ENCODE measurements at places on chromosomes 7 and 10.
A peak's percentile ranks its signal among the peaks of the same experiment; 100 is the strongest.

- DNase-seq = no peak
These were observed 461.9 kb upstream of the KLF6 start for GRCh38 chr10:4246881-4247358.

GRCh38 chr7:154578336-154578735 is 424.6 kb downstream of the PAXIP1 start:
- DNase-seq = no peak

GRCh38 chr7:46955531-46955930 is 626.4 kb downstream of the TNS3 start:
- no peak for DNase-seq

DNA sequence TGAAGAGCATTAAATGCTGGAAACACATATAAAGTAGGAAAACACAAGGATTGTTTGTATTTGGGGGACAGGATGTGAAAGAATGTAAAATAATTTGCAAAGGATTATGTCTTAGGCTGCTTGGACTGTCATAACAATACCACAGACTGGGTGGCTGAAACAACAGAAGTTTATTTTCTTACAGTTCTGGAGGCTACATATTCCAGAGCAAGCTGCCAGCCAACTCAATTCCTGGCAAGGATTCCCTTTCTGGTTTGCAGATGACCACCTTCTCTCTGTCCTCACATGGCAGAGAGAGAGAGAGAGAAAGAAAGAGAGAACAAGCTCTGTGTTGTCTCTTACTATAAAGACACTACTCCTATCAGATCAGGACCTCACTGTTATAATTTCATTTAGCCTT is 8.8 kb upstream of the LAMB4 start:
- no peak for DNase-seq

- DNase-seq = no peak
These were observed 3.3 kb downstream of the AVPI1 start for GRCh38 chr10:97683556-97684367.

- DNase-seq = no peak
These were observed 161.5 kb upstream of the PRKCQ start for GRCh38 chr10:6741541-6741941.

- DNase-seq = no peak
These were observed 113.4 kb upstream of the NOBOX start for GRCh38 chr7:144516729-144517525.

GRCh38 chr10:91856637-91857036 is 52.6 kb downstream of the FGFBP3 start:
- DNase-seq = no peak

GRCh38 chr7:130476297-130477150 is 15.4 kb upstream of the MEST start:
- no peak for DNase-seq

DNA sequence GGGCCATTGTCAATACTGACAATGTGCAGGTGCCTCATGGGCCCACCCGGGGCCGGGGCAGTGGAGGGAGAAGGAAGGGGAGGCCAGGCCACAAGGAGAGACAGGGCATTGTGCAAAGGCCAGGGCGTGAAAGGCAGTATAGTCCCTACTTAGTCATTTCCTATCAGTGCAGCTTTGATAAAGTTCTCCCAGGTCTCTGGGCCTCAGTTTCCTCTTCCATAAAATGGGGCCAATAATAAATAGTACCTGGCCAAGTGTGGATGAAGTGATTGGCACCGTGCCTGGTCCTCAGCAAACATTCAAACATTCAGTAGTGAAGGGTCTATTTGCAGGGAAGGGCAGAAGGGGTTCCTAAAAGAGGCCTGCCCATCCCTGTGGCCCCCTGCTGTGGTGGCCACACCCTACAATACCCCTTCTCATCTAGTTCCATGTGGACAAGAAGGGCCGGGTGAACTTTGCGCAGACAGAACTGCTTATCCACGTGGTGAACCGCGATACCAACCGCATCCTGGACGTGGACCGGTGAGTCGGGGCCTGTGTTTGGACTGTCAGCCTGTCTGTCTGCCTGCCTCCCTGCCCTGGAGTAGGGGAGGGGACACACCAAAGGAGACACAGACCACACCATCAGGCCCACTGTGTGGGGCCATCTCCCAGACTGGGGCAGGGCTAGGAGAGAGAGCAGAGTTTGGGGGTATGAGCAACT is 36.9 kb upstream of the VSIR start:
- no peak for DNase-seq

- DNase-seq = no peak
These were observed 43.7 kb downstream of the SVIL start for GRCh38 chr10:29590915-29591650.

DNA sequence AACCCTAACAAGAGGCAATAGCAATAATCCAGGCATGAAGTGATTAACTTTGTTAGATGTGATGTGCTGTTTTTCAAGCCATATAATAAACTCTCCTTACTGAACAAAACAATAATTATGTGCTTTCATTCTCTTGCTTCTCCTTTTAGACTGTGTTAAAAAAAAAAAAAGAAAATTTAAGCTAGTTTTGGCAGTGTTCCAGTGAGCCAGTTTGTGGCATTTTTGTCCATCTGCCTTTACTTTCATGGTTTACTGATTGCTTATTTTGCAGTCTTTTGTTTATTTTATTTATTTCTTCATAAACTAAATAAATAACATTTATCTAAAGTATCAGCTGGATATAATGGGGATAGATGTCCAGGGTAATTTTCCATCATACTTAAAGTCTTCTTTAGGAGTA is 625.3 kb downstream of the CNTNAP2 start:
- no peak for DNase-seq

DNA sequence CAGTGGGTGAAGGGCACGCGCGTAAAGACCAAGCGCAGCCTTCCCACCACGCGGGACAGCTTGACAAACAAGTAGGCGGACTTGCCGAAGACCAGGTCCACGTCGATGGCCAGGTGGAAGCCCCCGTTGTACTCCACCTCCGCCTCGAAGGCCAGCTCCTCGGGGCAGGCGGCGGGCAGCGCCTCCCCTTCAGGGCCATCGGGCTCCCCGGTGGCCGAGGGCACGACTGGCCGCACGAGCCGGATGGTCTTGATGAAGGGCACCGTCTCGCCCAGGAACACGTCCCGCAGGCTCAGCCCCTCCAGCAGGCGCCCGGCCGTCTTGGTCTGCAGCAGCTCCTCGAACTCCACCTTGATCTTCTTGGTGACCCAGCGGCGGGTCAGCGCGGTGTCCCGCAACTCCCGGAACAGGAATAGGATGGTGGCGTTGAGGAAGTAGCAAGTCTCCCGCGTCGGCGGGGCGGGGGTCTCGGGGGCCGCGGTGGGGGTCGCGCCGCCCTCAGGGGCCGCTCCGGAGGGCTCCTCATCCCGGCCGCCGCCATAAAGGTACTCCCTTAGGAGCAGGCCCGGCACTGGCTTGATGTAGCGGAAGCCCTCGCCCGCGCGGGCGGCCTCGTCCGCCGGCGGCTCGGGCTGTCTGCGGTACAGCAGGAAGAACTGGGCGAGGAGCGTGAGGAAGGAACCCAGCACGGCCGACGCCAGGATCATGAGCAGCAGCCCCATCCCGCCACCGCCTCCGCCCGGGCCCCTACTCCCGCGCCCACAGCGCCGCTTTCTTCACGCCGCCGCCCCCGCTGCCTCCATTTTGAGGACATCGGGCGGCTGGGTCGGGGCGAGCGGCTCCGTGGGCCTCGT is 507 bp downstream of the PDZD8 start:
- DNase-seq = peak; percentile 78

DNA sequence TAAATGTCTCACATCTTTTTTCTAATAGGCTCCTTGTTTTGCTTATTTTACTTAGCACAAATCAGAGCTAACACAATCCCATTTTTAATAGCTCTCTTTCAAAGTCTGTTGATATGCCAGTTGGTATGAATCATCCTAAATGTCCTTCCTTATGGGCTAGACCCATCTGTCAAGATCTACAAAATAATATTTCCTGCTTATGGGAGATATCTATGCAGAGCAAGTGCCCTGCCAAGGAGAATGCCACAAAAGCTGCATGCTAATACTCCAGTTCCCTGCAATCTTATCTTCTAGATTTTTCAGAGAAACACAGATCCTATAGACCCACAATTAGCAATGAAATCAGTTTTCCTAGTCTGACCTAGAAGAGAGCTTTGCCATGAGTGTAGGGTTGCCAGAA is 230.8 kb upstream of the NPVF start:
- no peak for DNase-seq

- DNase-seq = no peak
These were observed 10.6 kb downstream of the NACAD start for GRCh38 chr7:45078125-45078681.

DNA sequence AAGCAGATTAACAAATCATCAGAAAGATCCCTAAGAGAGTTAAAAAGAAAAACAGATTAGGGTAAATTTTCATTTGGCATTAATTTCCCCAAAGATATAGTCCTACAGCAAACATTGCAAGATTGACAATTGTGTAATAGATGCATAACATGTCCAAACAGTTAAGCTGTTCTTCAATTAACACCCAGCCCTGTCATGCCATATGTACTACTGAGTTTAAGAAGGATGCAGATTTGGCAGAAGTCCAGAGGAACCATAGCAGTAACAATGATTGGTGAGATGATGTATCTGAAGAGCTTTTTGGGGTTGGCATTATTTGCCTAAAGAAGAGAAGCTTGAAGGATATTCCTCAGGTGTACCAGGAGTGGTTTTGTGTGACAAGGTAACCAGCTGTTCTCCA is 287.6 kb downstream of the LRMDA start:
- no peak for DNase-seq

DNA sequence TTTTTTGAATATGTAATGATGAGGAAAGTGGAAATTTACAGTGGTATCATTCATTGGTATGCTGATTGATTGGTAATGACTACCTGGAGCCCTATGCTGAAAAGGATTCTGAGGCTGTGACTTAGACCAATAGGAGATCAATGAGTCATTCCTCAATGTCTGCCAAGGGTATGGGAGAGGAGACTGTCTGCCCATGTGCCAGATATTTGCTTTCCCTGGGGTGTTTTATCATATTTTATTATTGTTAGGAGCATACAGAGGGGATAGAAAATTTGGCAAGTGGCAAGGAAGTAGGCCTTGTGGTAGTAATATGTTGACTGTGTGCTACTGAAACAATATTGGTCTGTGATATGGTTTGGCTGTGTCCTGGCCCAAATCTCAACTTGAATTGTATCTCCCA is 54.8 kb downstream of the ASAH2B start:
- no peak for DNase-seq

DNA sequence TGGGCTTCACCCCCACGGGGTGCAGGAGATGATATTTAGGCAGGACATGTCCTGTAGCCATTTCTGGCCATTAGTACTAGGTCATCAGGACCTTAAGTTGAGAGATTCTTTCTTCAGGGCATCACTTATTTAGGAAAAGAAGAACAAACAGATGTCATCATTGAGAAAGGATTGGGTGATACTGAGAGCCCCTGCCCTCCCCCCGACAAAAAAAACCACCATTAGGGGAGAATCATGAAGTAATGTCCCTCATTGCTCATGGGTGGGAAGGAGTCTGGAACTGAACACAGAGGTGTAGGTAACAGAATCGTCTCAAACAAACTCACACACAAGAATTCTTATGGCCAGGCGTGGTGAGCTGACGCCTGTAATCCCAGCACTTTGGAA is 6.4 kb upstream of the ORAI2 start:
- DNase-seq = no peak

DNA sequence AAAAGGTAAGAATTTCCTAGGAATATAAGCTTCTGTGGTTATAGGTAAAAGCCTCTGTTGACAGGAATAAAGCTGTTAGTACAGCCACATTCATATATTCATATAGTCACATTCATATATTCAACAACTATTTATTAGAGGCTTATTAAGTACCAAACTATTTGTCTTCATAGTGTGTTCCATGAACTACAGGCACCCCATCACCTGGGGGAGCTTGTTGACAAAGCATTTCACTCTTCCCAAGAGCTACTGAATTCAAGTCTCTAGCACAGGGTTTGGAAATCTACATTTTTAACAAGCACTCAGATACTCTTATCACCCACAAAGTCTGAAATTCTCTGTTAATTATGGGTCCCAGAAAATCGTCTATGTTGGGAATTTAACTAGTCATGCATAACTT is 110.6 kb downstream of the RNLS start:
- DNase-seq = no peak

DNA sequence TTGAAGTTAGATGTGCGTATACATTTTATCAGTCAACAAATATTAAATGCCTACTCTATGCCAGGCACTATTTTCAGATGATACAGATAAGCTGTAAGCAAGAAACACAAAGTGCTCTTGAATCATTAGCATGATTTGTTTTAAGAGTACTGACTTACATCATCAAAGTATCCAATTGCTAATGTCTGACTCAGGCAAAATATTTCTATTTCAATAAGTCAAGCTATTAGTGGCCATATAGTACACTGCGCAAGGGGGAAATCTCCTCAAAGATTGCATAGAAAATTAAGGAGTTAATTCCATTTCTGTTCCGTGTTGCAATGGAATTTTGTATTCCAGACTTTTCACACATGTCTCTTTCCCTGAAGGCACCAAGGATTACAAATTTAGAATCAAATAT is 46.1 kb upstream of the DNAJC1 start:
- DNase-seq = no peak

GRCh38 chr7:156554488-156554887 is 86.1 kb upstream of the RNF32 start:
- DNase-seq = no peak
